Aorta (tissue), 5 donors: ENCODE measurements at places on chromosomes 3 and 15. TPM values are rescaled to one million over a fixed set of nuclear protein-coding genes. Genes with fewer than 3 reads are reported as not detected.
A peak's percentile ranks its signal among the peaks of the same experiment; 100 is the strongest.

- no peaks in the 10 kb centered on the region for H3K27me3 ChIP-seq
- H3K36me3 ChIP-seq = no peaks in the 10 kb centered on the region
- H3K27ac ChIP-seq = no peak overlapping the region
- no peaks in the 10 kb centered on the region for H3K4me1 ChIP-seq
- DNase-seq = no peak
Observed at GRCh38 chr3:142999881-143000280, 1.5 kb upstream of the U2SURP start.

DNA sequence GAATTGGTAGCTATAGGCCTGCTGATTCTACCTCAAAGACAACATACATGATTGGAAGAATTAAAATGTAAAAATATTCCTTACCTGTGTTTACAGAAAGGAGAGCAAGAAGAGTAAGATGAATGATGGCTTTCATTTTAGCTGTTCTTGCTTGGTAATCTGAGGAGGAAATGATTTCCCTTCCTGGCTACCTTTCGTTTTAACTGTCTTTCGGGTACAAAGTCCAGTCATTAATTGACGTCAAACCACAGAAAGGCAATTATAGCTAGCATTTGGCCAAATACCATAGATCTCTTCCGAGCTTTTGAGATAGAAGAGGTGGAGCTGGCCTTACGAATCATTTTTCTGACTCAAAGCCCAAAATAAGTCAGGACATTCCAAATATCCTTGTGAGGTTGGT, at the start of gene MUC13:
MUC13 (minus strand) TSS at position 175 of the 400 bp plus-strand sequence; CDS start at position 136, 39 bp downstream.
- H3K4me1 ChIP-seq = no peaks in the 10 kb centered on the region
- no peaks in the 10 kb centered on the region for H3K36me3 ChIP-seq
- H3K4me3 ChIP-seq = no peak within 1 kb of the TSS

DNA sequence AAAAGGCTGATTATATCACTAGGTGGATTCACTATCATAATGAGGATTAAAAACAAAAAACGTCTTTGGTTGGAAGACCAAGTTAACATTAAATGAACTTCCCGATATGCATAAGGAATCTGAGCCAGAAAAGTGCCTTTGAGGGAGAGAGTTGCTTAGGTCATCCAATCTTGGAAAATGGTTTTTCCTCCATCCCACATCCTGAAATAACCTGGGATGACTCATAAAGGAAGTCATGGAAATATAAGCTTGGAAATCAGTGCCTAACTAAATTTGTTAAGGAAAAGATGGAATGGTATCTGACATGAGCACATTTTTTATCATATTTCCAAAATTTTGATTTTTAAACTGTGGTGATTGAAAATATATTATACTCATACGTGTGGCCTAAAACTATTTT, 66.0 kb downstream of the KBTBD8 start:
- DNase-seq = no peak
- H3K27ac ChIP-seq = no peak overlapping the region
- H3K4me1 ChIP-seq = no peaks in the 10 kb centered on the region
- no peak overlapping the region for H3K4me3 ChIP-seq
- no peaks in the 10 kb centered on the region for H3K36me3 ChIP-seq

DNA sequence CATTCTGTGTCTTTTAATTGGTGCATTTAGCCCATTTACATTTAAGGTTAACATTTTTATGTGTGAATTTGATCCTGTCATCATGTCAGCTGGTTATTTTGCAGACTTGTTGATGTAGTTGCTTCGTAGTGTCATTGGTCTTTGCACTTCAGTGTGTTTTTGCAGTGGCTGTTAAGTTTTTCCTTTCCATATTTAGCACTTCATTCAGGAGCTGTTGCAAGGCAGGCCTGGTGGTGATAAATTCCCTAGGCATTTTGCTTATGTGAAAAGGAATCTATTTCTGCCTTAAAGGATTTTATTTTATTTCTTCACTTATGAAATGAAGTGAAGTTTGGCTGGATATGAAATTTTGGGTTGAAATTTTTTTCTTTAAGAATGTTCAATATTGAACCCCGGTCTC, 70.2 kb upstream of the CD96 start:
- H3K4me1 ChIP-seq = no peaks in the 10 kb centered on the region
- H3K36me3 ChIP-seq = no peaks in the 10 kb centered on the region
- no peak for DNase-seq

GRCh38 chr3:135197246-135197645, 402.2 kb downstream of the EPHB1 start:
- DNase-seq = no peak
- no peak overlapping the region for H3K4me3 ChIP-seq
- H3K27me3 ChIP-seq = no peaks in the 10 kb centered on the region
- no peak overlapping the region for H3K27ac ChIP-seq
- H3K4me1 ChIP-seq = no peaks in the 10 kb centered on the region

GRCh38 chr15:88511161-88511560, 35.3 kb downstream of the DET1 start:
- H3K27me3 ChIP-seq = no peaks in the 10 kb centered on the region
- H3K36me3 ChIP-seq = peaks cover 8% of the 10 kb centered on the region
- H3K4me3 ChIP-seq = no peak overlapping the region

ACTRT3 gene
- 1.6 TPM for total RNA-seq

GRCh38 chr3:47096959-47097358, 67.0 kb downstream of the SETD2 start:
- no peak overlapping the region for H3K27ac ChIP-seq
- H3K4me3 ChIP-seq = no peak overlapping the region
- DNase-seq = no peak
- H3K27me3 ChIP-seq = no peaks in the 10 kb centered on the region
- H3K4me1 ChIP-seq = no peaks in the 10 kb centered on the region

DNA sequence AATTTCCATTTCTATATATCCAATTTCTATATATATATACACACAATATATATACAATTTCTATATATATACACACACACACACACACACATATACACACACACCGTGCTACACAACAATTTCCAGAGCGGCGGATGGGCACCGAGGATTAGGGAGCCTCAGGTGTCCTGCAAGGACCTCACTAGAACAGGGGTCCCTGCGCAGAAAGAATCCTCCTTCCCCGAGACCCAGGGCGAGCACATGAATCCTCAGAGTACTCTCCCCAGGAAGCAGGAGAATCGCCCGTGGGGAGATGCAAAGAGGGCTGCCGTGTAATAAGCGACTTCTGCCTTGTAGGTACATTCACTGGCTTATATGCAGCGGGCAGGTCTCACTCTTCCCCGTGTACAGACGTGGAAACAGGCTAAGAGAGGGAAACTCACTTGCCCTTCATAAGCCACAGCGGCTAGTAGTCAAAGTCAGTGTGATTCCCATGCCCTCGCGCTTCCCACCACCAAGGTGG, 467 bp downstream of the PIF1 start:
- H3K27ac ChIP-seq = no peak overlapping the region
- no peak for DNase-seq
- no peaks in the 10 kb centered on the region for H3K27me3 ChIP-seq
- H3K4me1 ChIP-seq = no peaks in the 10 kb centered on the region

DNA sequence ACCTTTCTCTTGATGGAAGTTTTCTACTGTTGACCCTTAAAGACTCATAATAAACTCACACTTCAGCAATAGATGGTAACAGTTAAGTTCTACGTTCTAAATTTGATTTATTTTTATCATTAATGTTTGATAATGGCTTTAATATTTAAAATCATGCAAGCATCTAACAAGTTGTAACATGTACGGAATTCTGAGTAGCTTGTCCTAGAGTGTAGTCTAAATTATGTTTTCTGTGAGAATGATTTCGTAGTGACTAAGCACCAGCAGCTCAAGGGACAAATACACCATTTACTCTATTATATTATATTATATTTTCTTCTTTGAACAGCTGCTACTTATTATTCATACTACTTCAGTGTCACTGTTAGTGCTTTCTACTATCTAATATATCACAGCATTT, 345.6 kb downstream of the NLGN1 start:
- H3K27ac ChIP-seq = no peak overlapping the region
- no peaks in the 10 kb centered on the region for H3K4me1 ChIP-seq
- no peaks in the 10 kb centered on the region for H3K36me3 ChIP-seq
- H3K4me3 ChIP-seq = peak overlapping the region; percentile 43

DNA sequence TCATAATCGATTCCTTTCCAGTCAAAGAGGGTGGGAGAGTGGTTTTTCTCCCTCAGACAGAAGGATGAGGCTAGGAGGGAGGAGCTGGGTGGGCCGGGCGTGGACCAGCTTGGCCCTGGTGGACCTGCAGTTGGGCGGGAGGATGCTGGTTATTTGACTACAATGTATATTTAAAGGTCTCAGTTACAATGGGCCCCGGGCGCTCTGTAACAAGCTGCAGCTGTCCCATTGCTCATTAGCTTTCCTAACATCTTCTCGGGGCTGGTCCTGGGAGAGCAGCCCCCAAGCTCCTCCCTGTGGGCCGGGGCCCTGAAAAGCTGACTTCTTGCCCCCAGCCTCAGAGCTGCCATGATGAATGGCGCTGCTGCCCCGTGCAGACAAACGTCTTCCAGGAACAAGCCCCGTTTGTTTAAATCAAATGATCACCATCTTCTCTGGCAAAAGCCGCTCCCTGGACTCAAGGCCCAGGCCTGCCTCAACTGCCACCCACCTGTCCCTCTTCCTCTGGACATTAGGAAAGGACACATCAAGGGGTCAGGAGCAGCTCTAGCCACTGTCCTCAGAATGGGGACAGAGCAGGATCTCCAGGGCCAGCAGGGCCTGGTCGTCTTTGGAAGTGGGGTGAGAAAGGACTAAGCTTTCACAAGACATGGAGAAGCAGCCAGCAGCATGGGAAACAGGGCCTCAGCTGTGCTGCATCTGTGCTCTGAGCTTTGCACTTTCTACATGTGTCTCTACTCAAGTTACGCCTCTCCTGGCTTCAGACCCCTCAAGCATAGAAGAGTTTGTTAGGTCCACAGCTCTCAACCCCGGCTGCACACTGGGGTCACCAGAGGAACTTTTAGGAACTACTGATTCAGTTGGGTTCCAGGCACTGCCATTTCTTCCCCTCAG, 38.6 kb downstream of the MAGEF1 start:
- no peaks in the 10 kb centered on the region for H3K27me3 ChIP-seq
- H3K4me3 ChIP-seq = no peak overlapping the region

DNA sequence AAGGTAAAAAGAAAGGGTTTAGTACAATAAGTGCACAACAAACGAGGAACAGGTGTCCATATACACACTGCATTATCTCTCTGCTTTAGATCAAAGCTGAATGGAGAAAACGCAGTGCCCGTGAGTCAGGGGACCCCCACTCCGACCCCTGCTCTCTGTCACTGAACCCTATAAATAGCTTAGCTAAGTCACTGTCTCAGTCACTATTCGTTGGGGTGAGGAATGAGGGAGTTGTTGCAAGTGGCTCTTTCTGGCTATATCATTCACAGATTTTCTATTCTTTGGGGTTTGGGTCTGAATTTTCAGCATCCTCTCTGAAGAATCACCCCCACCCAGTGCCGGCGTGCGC, 458 bp upstream of the STAC start:
- H3K36me3 ChIP-seq = no peaks in the 10 kb centered on the region
- peaks cover 2% of the 10 kb centered on the region for H3K4me1 ChIP-seq
- H3K27me3 ChIP-seq = no peaks in the 10 kb centered on the region
- peak overlapping the region; percentile 22 for H3K4me3 ChIP-seq
- H3K27ac ChIP-seq = no peak overlapping the region

DNA sequence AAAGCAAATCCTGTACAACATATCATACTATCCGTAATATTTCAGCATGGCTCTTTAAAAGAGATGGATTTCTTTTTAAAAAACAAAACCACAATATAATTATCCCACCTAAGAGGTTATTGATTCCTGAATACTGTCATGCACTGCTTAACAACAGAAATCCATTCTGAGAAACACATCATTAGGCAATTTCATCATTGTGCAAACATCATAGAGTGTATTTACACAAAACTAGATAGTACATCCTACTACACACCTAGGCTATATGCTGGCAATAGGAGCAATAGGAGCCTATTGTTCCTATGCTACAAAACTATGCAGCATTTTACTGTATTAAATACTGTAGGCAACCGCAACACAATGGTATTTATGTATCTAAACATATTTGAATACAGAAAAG, 242.0 kb downstream of the NEK10 start:
- H3K27ac ChIP-seq = no peak overlapping the region
- H3K4me3 ChIP-seq = no peak overlapping the region
- H3K4me1 ChIP-seq = no peaks in the 10 kb centered on the region
- no peaks in the 10 kb centered on the region for H3K36me3 ChIP-seq
- H3K27me3 ChIP-seq = no peaks in the 10 kb centered on the region

- no peaks in the 10 kb centered on the region for H3K4me1 ChIP-seq
- no peaks in the 10 kb centered on the region for H3K27me3 ChIP-seq
- no peak overlapping the region for H3K4me3 ChIP-seq
- DNase-seq = no peak
- no peak overlapping the region for H3K27ac ChIP-seq
- peaks cover 4% of the 10 kb centered on the region for H3K36me3 ChIP-seq
Observed at GRCh38 chr3:105722943-105723556, 145.8 kb downstream of the CBLB start.

GRCh38 chr3:177145954-177146353, 51.3 kb downstream of the TBL1XR1 start:
- H3K4me3 ChIP-seq = no peak overlapping the region
- no peak for DNase-seq
- H3K36me3 ChIP-seq = no peaks in the 10 kb centered on the region
- H3K4me1 ChIP-seq = peaks cover 6% of the 10 kb centered on the region
- no peak overlapping the region for H3K27ac ChIP-seq

PLA2G4E gene
- not detected for total RNA-seq

GP5 gene
- total RNA-seq = 0.19 TPM

GRCh38 chr3:71201939-71202338, 381.6 kb downstream of the FOXP1 start:
- H3K4me3 ChIP-seq = no peak overlapping the region
- H3K4me1 ChIP-seq = peaks cover 5% of the 10 kb centered on the region
- no peak for DNase-seq
- H3K27me3 ChIP-seq = no peaks in the 10 kb centered on the region
- no peaks in the 10 kb centered on the region for H3K36me3 ChIP-seq
- H3K27ac ChIP-seq = peak overlapping the region; percentile 17

DNA sequence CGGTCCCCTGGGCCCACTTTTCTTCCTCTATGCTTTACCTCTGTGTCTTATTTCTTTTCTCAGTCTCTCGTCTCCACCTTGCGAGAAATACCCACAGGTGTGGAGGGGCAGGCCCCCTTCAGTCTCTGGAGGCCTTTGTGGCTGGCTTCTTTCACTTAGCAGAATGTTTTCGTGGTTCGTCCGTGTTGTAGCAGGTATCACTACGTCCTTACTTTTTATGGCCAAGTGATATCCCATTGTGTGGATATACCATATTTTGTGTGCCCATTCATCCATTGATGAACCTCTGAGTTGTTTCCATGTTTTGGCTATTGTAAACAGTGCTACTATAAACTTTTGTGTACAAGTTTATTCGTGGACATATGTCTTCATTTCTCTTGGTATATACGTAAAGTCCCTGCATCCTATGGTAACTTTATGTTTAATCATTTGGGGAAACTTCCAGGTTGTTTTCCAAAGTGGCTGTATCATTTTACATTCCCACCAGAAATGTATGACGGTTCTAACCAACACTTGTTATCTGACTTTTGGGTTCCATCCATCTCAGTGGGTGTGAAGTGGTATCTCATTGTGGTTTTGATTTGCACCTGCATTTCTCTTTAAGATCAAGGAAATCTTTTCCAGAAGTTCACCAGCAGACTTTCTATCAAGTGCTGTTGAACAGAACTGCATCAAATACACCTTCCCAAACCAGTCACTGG, 5.6 kb downstream of the PIGZ start:
- H3K36me3 ChIP-seq = no peaks in the 10 kb centered on the region
- no peaks in the 10 kb centered on the region for H3K27me3 ChIP-seq
- DNase-seq = no peak
- H3K27ac ChIP-seq = no peak overlapping the region
- H3K4me3 ChIP-seq = no peak overlapping the region
- H3K4me1 ChIP-seq = no peaks in the 10 kb centered on the region
